Psoas muscle (tissue), 8 donors: ENCODE measurements at places on chromosomes 4 and X. TPM values are rescaled to one million over a fixed set of nuclear protein-coding genes. Genes with fewer than 3 reads are reported as not detected.

ZC4H2 gene
- 1.4 TPM for total RNA-seq

SPP1 gene
- 58.7 TPM for total RNA-seq

ANXA3 gene
- 14.0 TPM for total RNA-seq

CDKL2 gene
- 0.30 TPM for total RNA-seq

DGKQ gene
- total RNA-seq, result 3.9 TPM
